ENCODE measurements at places on chromosomes 11 and 22. TPM values are rescaled to one million over a fixed set of nuclear protein-coding genes. Genes with fewer than 3 reads are reported as not detected.

SHISAL1 gene
- polyA plus RNA-seq, result 21.1 TPM

- no peak for DNase-seq
Measured at GRCh38 chr11:44319552-44320288, 9.8 kb upstream of the ALX4 start.

- no peak for DNase-seq
Measured at GRCh38 chr11:27456795-27457329, 15.7 kb downstream of the LGR4 start.

TRIM49 gene
- polyA plus RNA-seq, result not detected

DNA sequence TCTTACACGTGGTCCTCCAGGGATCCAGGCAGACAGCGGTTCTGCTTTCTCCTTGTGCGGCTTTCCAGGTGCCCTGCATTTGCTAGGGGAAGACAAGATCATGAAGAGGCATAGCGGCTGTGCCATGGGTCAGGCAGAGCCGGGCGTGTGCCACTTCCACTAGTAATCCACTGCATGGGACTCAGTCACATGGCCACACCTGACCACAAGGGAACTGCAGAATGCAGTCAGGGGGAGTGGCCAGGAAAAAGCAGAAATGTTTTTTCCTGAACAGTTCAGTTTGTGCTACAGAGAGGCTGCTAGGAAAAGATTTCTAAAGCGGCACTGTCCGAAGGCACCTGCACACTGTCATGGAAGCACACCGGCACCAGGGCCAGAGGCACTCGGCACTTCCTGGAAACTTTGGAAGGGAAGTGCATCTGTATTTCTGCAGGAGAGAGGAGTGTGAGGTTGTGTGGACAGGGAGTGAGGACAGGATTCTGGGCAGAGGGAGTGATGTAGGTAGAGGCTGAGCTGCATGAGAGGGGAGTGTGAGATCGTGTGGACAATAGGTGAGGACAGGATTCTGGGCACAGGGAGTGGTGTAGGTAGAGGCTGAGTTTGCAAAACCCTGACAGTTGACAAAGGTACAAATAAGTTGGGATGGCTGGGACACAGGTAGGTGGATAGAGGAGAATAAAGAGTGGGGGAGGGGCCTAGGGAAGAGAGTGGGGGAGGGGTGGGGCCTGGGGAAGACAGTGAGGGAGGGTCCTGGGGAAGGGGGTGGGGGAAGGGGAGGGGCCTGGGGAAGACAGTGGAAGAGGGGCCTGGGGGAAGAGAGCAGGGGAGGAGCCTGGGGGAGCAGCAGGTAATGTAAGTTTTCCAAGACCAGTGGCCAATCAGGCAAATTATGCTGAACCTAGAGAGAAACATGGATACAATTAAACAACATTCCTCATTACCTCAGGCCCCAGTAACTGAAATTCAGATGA is 1436.3 kb downstream of the TBC1D22A start:
- no peak for DNase-seq

DNA sequence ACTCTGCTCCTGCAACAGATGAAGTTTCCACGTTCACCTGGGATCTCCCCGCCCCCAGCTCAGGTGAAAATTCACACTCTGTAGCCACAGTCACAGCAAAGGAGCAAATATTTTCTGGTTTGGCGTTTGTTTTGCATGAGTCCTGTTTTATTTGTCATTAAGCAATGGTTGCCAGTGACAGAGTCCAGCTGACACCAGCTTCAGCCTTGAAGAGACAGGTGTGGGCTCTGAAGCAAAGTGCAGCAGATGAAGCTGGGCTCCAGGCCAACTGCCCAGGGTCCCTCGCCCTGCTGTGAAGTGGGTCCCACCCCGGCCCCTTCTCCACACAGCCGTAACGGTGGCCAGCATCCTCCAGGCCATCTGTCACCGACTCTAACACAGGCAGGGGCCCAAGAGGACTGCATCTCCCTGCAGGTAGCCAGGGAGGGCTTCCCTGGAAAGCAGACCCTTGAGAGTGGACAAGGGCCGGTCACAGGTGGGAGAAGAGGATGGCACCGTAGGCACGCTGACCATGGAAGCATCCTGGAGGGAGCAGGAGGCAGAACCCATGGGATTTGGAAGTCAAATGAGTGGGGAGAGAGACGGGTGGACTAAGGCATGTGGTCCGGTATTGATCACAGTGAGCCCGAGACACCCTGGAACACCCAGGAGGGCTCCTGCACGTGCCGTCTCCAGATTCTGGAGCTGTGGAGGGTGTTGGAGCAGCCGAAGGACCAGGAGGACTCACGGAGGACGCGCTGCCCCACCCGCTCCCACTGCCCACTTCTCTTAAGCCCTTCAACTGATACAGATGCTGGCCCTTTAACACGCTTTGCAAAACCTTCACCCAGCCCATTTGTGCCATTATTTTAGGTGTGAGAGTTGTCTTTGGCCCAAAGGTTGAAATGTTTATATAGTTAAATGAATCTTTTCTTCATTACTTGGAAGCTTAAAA is 294.5 kb downstream of the BRD1 start:
- no peak for DNase-seq

DNA sequence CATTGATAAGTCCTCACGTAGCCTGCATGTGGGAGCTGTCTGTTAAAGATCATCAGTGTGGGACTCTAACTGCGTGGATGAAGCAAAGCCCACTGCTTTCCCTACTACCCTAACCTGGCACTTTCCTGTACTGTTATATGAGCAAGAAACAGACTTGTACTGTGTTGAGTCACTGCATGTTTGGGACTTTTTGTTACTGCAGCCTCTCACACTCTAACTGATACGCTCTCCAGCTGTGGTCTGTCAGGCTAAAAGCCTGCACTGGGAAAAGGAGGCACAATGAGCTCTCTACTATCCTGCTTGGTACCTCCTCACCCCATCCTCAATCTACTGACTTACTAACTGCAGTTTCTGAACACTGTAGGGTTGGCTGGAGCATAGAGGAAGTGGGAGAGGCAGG is 93.7 kb upstream of the PLET1 start:
- DNase-seq, result no peak

DNA sequence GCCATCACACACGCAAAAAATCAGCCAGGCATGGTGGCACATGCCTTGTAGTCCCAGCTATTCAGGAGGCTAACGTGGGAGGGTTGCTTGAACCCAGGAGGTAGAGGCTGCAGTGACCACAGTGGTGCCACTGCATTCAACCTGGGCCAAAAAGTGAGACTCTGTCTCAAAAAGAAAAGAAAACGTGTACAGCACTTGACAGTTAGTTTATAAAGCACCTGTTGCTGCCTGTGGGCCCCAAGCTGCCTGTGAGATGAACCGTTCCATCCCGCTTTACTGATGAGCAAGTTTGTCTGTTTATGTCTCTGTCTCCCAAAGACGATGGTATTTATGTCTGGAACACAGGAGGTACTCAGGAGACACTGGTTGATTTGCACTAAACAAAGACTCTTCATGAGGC is 1.5 kb upstream of the PRR5 start:
- DNase-seq, result no peak

GRCh38 chr11:46038529-46038928 is 82.7 kb downstream of the PHF21A start:
- DNase-seq, result no peak

- no peak for DNase-seq
Measured at GRCh38 chr11:81032906-81033305, 1592.1 kb upstream of the TENM4 start.

DNA sequence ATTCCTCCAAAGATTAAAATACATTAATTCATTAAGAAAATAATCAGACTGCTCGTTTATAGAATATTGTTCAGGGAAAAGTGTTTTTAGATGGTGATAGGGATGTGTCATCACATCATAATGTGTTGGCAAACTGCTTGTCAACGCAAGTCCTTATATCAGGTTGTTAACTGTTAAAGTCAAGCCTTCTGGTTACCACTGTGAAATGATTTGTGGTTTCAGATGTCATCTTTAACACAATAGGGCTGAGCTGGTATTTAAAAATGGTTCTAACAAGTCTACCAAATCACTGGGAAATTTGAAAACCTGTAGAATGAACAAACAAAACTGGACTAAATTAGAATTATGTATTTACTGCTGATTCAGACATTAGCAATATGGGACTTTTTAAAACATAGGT is 2.4 kb upstream of the MMP13 start:
- DNase-seq, result no peak

DNA sequence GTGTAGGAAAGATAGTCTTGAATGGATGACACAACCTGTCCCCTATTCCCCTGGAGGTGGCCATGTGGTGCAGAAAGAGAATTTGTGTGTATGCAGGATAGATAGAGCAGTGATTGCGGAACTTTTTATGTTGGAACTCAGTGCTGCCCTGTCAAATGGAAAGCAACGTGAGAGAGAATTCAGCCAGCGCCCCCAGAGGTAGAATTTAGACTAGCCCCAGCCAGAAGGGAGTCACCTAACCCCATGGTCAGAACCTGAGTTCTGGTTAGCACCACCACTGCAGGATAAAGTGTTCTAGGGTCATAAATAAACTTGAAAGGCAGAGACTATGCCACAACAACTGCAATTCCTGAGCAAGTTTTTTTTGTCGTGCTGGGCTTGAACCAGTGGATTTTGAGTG is 152.9 kb upstream of the GRIA4 start:
- no peak for DNase-seq

DNA sequence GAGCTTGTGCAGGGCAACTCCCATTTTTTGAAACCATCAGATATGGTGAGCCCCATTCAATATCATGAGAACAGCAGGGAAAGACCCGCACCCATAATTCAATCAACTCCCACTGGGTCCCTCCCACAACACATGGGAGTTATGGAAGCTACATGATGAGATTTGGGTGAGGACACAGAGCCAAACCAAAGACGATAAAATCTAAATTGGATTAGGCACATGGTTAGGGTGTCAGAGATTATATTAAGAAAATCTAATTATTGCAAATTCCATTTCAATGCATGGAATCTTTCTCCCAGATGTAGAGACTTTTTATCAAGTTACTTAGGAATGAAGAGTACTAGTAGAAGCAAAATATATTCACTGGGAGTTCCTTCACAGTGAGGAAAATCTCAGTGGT is 324.9 kb downstream of the JRKL start:
- DNase-seq, result no peak

DNA sequence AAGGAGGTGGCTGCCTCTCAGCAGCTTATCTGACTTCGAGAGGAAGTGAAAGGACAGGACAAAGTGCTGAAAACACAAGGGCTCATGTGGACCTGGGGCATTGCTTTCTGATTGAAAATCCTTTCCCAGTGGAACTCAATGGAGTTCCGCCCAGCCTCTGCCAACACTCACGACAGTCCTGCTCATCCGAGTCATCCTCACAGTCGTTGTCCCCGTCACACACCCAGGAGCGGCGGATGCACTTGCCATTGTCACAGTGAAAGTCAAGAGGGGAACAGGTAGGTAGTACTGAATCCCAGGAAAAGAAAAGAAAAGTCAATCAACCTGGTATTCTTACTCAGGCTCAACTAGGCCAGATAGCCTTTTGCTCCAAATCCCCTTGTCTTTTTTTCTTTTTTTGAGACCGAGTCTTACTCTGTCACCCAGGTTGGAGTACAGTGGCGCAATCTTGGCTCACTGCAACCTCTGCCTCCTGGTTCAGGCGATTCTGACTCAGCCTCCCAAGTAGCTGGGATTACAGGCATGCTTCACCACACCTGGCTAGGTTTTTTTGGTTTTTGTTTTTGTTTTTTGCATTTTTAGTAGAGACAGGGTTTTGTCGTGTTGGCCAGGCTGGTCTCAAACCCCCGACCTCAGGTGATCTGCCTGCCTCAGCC is 18.1 kb downstream of the LRP4 start:
- no peak for DNase-seq

DNA sequence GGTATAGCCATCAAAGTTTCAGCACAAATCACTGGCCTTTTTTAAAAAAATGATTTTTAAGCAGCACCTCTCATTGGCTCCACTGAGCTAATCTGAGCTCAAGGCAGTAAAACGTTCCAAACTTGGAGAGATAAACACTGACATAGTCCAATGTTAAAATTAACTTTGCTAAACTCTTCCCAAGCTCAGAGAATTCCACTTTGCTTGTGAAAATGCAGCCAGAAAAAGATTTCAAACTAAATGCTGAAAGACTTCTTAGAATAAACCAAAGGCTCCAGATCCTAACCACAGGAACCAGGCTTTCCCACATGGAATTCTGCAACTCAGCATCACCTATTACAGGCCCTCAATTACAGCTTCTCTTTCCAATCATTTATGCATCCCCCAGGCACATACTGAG is 84.7 kb upstream of the GDPD4 start:
- no peak for DNase-seq

CHCHD10 gene
- 69.8 TPM for polyA plus RNA-seq

KCNK4 gene
- polyA plus RNA-seq, result 0.13 TPM

DNA sequence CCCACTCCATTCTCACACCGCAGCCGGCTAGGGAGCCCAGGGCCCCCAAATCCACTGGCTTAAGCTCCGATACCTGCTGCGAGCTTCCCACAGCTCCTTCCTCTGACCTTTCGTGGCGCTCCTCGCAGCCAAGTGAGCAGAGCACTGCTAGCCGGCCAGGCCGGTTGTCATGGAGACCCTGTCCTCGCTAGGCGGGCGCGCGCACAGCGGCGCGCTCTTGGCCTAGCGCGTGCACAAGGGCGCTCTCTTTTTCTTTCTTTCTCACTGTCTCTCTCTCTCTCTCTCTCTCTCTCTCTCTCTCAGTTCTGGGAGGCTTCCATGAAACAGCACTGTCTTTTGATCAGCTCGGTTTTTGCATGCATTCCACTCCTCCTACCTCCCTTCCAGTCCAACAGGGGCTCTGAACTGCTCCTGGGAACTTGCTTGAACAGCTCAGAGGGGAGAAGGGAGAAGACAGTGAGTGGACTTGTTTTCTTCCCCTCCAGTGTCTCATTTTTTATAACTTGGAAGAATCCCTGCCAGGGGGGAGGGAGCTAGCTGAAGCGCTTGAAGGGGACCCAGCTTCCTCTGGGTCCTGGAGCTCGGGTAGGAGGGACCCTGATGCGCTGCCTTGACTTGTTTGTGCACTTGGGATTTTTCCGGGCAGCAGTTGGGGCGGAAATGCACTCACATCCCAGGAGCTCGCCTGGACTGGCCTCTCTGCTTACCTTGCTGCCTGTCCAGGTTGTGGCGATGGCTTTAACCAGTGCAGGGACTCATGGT is 100.3 kb upstream of the AKIP1 start:
- peak; percentile 82 for DNase-seq

DNA sequence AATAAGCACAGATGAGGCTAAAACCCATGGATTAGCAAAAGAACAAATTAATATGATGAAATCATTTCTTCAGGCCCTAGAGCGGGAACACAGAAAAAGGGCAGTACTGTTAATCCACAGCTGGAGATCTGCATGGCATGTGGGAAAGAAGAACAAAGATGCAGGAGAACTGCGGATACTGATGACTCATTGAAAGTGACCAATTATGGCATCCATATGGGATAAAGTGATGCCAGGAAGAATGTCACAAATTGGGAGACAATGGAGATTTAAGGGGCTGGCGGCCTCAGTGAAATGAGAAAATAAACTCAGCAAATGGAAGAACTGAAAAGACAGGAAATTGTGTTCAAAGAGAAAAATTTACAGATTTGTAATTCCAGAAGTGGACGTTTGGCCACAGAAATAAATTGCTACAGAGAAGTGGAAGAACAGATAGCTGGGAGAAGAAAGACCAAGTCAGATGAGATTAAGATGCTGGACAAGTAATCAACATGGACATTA is 39.4 kb downstream of the SIK3 start:
- no peak for DNase-seq

- DNase-seq, result peak; percentile 63
Measured at GRCh38 chr22:36659762-36660509, 43.6 kb downstream of the CACNG2 start.

Data from urinary bladder (tissue), 4 donors.